Left lung (tissue), 14 donors: ENCODE measurements at places on chromosomes 13 and 19. TPM values are rescaled to one million over a fixed set of nuclear protein-coding genes. Genes with fewer than 3 reads are reported as not detected.
A peak's percentile ranks its signal among the peaks of the same experiment; 100 is the strongest.

The GRK1 gene
- 1.1 TPM for polyA plus RNA-seq

DNA sequence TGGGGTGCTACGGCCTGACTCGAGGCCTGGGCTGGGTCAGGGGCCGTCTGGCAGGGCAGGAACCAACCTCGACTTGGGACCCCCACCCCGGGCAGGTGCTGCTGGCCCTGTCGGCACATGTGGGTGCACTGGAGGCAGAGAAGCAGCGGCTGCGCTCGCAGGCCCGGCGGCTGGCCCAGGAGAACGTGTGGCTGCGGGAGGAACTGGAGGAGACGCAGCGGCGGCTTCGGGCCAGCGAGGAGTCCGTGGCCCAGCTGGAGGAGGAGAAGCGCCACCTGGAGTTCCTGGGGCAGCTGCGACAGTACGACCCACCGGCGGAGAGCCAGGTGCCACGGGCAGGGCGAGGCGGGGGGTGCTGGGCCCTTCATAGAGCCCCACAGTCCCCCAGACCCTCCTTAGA, 5.9 kb downstream of the KLC3 start:
- DNase-seq: no peak

DNA sequence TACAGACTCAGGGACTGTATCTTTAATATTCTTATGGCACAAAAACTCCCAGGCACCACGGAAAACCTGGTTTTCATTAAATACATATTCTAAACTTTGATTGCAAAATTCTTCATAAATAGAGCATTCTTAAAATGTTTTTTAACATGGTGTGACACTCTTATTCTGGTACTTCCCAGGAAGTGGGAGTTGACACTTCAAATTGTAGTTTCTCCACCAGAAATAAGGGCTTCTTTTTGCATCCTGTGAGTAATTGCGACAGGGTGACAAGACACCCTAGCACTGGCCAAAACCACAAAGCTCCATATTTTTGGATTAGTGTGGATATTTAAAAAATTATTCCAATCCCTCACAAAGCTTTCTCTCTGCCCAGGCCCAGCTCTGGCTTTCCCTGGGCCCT, 43.6 kb upstream of the MTIF3 start:
- DNase-seq: no peak

The TJP3 gene
- polyA plus RNA-seq: 16.0 TPM

- DNase-seq: no peak
Measured at GRCh38 chr13:27374650-27375049, 49.8 kb upstream of the GTF3A start.

DNA sequence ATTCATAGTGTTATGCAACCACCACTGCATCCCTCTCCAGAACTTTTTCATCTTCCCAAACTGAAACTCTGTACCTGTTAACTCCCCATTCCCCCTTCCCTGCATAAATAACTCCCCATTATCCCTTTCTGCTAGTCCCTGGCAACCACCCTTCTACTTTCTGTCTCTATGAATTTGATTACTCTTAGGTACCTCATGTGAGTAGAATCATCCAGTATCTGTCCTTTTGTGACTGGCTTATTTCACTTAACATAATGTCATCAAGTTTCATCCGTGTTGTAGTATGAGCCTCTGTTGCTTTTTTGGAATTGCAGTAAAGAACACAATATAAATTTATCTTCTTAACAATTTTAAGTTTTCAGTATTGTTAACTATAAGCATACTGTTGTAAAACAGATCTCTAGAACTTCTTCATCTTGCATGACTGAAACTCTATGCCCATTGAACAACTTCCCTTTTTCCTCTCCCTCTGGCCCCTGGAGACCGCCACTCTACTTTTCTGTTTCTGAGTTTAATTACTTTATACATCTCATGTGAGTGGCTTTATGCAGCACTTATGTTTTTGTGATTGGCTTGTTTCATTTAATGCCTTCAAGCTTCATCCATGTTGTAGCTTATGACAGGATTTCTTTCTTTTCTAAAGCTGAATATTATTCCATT, 87.3 kb upstream of the ABCC4 start:
- DNase-seq: no peak

- DNase-seq: no peak
Measured at GRCh38 chr13:49455007-49455398, 10.9 kb downstream of the SETDB2 start.

DNA sequence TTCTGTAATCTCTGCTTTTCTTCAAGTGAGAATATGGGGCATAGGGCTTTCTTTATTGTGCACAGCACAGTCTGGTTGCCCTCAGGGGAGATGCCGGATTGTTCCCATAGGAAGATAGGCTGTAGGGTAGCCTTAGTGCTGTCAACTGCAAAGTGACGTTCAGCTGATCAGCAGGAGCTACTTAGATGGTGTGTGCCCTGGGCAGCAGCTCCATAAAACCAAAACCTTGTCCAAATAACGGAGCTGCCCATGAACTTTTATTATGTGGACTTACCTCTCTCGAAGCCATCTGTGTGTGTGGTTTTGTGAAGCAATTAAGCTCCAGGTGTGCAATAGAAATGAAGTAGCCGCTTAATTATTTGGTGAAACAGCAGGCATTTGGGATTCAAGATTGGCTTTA, 120.0 kb upstream of the RNF113B start:
- DNase-seq: no peak

The ZNF480 gene
- 15.1 TPM for polyA plus RNA-seq

The CIC gene
- polyA plus RNA-seq: 40.0 TPM

- peak; percentile 51 for DNase-seq
Measured at GRCh38 chr19:49097453-49098288, 12.4 kb downstream of the SNRNP70 start.

DNA sequence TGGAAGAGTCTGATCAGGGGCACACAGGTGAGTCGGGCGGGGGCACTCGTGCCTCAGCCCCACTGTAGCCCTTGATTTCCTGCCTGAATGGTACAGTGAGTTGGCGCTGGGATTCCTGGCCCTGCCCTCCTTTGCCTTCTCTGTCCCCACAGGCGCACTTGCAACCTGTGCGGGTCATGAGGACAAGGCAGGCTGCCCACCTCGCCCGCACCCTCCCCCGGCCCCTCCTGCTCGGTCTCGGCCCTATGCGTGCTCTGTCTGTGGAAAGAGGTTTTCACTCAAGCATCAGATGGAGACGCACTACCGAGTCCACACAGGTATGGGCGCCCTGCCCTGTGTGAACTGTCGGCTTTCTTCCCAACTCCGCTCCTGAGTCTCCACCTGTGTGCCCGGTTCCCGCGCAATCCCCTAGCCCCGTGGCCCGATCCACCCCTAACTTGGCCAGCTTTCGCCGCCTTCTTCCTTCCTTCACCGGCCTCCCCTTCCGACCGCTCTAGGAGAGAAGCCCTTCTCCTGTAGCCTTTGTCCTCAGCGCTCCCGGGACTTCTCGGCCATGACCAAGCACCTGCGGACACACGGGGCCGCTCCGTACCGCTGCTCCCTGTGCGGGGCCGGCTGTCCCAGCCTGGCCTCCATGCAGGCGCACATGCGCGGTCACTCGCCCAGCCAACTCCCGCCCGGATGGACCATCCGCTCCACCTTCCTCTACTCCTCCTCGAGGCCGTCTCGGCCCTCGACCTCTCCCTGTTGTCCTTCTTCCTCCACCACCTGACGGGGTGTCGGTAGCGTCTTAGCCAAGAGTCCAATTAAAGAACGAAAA, 1.6 kb upstream of the KMT2B start:
- no peak for DNase-seq
